ENCODE measurements at places on chromosomes 3 and 15.

- no peak for DNase-seq
Observed at GRCh38 chr3:15723624-15723884, 74.2 kb downstream of the ANKRD28 start.

DNA sequence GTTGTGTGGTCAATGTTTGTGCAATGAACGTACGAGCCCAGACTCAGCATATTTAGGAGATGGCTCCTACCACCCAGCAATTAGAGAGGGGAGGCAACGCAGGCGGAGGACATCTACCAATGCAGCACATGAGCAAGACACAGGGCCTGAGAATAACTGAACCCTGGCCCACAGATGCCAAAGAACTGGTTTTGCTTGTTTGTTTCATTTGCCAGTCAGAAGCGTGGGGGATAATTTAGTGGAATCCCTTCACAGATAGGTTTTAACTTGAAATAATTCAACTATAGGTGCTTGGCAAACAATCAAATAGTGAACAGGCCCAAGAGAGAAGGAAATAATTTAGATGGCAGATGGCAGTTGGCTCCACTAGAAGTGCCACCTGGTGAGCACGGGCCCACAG, 54.8 kb downstream of the LIPC start:
- no peak for DNase-seq

GRCh38 chr3:141227752-141228151, 3.9 kb upstream of the PXYLP1 start:
- DNase-seq = peak; percentile 99

DNA sequence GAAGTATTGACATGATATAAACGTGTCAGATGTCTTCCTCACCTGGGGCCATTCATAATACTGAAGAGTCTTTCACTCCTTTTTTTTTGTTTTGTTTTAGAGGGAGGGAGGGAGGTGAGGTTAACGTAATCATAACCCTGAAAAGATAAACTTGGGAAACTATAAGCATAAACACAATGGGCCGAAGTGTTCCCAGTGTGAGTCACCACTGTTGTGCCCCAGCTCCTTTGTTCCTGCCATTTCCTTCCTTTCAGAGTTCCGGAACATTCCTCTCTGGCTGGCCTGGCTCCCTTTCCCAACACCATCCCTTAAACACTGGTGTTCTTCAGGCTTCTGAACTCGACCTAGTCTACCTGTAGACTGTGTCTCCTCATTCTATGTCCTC, 18.6 kb downstream of the PLD1 start:
- DNase-seq = no peak

DNA sequence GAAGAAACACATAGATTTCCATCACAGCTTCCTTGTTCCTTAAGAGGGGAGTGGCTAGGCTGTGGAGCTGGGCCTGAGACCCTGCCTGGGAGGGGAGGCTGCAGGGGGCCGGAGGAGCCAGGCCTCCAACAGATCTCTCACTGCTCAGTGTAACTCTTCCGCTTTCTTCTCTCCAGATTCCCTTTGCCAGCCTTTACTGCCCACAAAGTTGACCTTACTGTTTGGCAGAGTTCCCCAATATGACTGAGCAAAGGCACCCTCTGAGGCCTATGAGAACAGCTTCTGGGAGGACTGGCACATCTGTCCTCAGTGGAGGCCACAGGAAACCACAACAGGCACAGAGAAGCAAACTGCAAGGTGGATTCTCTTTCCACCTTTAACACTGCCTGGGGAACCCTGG, 38.1 kb downstream of the SLCO2A1 start:
- no peak for DNase-seq

DNA sequence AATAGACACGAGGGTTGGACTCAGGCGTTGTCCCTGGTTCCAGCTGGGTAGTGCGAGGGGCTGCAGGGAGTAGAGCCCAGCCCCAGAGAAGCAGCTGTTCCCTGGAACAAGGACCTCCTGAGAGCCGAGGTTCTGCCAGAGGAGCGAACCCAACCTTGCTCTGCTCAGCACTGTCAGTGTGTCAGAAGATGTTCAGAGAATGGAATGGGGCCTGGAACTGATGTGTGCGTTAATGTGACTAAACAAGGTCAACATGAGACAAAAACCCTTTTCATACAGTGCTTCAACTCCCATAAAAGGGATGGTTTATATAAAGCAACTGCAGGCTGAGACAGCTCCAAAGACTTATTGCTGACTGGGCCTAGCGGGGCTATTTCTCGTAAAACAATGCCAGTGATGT, 35.5 kb upstream of the HACD2 start:
- DNase-seq = peak; percentile 83

- peak; percentile 70 for DNase-seq
Observed at GRCh38 chr3:9280451-9281219, 31.2 kb upstream of the SRGAP3 start.

DNA sequence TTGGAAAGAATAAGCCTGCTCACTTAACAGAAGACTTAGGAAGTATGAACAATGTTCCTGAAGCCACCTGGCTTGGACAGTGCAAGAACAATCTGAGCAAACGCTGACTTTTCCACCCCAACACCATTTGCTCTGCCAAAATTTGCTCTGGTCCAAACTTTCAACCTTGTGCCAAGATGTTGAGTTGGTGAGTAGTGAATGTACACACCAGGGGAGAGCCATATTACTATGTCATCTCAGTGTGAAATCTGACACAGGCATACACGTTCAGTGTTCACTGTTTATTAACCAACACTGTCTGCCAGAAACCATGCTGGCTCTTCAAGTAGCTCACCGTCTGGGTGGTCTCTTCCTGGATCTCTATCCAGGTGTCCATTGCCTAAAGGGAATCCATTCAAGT, 152.9 kb upstream of the LPP start:
- no peak for DNase-seq

DNA sequence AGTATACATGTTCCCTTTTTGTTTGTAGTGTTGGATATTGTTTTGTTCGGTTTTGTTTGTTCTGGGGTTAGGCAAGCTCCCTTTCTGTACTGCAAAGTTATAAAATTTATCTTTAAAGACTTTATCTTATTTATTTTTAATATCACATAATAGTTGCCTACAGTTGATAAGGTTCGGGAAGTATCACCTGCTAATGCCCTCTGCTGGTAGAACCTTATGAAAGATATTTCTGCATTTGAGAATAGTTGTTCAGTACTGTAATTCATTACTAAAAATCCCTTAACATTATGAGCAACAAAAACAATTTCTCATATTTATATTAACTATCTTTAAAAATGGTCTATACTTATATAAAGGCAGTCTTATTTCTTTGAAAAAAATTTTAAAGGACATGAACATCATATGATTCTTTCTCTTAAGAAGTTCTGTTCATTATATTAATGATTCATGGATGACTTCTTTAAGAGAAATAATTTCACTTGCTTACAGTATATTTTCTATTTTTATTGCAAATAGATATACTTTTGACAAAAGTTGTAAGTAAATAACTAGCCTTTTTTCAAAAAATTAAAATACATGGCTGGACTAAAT, 1126.8 kb downstream of the SI start:
- no peak for DNase-seq

DNA sequence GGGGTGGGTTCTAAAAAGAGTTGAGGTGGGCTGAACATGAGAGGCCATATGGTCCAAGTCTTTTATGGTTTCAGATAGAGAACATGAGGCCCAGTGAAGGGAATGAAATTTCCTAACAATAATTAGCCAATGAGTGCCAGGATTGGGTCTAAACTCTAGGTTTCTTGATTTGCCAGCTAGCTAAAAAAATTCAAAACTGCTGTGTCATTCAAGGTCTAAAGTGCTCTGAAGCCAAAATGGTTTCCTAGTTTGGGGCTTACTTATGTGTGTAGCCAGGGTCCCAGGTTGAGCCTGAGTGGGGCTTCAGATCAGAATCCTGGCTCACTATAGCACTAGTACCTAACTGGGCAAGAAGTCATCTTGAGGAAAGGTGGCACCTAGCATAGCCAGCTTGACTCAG, 55.3 kb upstream of the SYN2 start:
- DNase-seq = no peak

GRCh38 chr3:55687526-55687925, 200.4 kb upstream of the WNT5A start:
- no peak for DNase-seq

DNA sequence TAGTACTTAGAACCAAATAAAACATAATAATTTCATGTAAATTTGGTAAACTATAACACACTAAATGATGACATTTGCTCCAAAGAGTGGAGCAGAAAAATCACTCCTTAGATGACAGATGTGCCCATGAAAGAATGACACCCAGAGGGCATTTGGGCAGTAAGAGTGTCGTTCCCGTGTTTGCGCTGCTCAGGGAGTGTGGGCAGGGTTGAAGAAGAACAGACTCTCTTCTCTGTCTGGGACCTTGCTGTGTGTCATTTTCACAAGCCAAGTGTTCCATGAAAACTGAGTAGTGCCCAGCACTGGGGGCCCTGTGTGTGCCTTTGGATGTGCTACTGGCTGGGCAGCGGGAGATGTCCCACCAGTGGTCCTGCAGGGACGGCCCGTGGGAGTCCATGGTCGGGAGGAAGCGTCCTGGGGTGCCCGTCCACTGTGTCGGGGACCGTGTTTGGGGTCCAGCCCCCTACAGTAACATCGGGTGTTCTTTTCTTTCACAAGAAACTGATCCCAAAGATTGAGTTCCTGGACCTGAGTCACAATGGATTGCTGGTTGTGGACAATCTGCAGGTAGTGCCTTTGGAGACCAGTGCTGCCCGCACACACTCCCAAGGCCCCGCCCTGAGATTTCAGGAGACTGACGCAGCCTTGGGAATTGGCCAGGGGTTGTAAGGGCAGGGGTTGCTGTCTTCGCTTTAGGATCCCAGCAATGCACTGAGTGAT, 17.9 kb upstream of the STAB1 start:
- DNase-seq = no peak

DNA sequence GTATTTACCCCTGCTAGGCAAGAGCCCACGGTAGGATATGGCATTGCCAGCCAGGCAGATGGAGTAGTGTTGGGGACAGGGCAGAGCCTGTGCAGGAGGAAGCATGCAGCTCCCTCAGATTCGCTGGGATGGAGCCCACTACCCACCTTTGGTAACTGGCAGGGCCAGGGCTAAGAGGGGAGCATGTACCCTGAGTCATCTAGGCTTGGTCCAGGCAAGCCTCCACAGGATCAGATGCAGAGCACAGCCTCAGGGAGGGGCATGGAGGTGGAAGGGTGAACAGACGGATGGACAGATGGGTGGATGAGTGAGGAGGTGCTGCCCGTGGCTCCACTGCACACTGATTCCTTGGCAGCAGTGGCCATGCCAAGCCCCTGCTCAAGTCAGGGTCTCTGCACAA, 33.0 kb downstream of the IL20RB start:
- no peak for DNase-seq

DNA sequence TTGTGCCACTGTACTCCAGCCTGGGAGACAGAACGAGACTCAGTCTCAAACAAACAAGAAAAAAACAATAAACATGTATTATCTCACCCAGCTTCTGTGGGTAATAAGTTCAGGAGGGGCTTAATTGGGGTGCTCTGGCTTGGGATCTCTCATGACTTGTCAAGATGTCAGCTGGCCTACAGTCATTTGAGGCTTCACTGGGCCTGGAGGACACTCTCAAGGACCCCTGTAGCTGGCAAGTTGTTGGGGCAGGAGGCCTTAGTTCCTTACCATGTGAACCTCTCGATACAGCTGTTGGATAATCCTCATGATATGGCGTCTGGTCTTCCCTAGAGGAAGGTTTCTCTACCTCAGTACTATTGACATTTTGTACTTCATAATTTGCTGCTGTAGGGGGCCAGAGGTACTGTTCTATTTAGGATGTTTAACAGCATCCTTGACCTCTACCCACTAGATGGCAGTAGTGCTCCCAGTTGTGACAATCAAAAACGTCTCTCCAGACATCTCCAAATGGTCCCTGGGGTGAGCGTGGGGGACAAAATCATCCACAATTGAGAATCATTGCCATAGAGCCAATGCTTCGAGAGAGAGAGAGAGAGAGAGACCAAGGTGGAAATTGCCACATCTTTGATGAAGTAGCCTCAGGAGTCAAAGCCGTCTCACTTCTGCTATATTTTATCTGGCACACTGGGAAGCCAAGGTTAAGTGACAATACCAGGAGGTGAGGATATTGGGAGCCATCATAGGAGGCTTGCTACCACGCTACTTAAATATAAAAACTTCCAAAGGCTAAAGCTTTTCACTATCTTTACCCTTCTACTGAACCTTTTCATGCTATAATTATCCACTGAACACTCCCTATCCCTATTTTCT, 23.9 kb upstream of the SLTM start:
- DNase-seq = peak; percentile 59

DNA sequence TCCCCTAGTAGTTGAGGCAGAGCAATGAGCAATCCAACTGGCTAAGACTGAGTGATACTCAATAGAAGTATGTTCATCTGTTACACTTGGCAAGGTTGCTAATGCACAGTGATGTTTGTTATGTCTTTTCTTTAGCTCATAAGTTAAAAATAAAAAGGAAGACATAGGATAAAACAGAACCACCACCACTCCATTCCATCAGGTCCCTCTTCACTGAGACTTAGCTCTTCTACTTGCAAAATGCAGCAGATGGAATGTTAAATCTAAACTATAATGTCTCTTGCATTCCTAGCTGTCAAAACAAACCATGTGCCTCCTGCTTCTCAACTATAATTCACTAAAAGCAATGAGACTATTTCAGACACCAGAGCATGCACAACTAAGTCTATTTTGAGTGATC, 265.6 kb upstream of the UBE2E2 start:
- DNase-seq = peak; percentile 49

- DNase-seq = no peak
Observed at GRCh38 chr3:195752546-195753331, 32.0 kb downstream of the MUC20 start.

DNA sequence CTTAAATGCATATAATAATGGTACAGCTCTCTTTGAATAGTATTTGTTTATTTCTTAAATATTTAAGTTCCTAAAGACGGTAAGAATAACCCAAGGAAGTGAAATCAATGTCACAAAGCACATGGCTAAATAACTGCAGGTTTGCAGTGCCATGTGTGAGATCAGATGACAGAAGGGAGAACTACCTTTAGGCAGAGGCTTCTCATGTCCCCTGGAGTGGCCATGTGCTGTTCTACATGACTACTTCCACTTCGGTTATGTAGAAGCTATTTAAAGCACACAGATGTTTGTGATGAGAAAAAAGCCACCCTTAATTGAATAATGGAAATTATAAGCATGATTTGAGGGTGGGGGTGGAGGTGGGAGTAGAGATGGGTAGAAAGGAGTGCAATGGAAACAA, 109.1 kb downstream of the UBE3A start:
- DNase-seq = no peak

GRCh38 chr15:85289677-85290365, 90.6 kb upstream of the AKAP13 start:
- DNase-seq = peak; percentile 44

DNA sequence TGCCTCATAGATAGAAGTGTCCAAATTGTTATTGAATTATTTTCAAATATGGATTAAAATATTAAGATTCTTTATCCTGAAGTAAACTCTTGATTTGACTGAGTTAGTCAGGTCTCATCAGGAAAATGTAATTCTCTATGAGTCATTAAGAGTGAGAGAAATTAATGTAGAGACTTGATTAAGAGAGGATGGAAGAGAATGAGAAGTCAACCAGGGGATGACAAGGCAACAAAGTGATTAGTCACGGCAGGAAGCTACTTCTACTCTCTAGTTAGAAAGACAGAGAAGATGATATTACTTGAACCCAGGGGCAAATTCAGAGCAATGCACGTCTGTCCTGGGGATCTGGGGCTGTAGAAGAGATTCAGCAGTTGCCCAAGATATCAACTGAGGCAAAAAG, 202.5 kb downstream of the LSAMP start:
- DNase-seq = no peak

GRCh38 chr15:89192766-89193165, 28.6 kb downstream of the RLBP1 start:
- no peak for DNase-seq

GRCh38 chr3:195213639-195214315, 57.2 kb downstream of the XXYLT1 start:
- DNase-seq = no peak
